Cortex of kidney (tissue), 1 donor: ENCODE measurements at places on chromosomes 2 and 18.

- DNase-seq, result no peak
Observed at GRCh38 chr2:224820283-224820991, 104.3 kb upstream of the CCDC195 start.

DNA sequence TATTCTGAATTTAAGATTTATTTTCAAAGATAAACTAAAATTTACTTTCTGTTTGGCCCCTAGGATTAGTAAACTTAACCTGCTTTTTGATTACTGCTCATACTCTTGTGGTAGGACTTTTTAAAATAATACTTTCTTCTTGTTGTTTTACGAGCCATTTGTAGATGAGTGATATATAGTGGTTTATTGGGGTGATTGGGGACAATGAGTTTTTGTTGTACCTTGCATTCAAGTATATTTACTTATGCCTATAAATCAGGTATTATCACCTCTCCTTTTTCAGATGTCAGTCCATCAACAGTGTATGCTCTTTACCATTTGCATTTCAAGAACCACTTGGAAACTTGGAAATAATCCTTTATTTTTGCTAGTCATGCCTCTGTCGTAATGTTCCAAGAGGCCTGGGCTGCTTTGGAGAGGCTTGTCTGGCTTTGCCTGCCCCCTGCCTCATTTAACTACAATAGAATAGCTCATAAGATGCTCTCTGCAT, 131.3 kb downstream of the COMMD1 start:
- DNase-seq, result no peak

- DNase-seq, result no peak
Observed at GRCh38 chr2:219664944-219665343, 37.5 kb downstream of the SLC4A3 start.

GRCh38 chr2:85886590-85886989, 2.2 kb downstream of the ST3GAL5 start:
- DNase-seq, result no peak

DNA sequence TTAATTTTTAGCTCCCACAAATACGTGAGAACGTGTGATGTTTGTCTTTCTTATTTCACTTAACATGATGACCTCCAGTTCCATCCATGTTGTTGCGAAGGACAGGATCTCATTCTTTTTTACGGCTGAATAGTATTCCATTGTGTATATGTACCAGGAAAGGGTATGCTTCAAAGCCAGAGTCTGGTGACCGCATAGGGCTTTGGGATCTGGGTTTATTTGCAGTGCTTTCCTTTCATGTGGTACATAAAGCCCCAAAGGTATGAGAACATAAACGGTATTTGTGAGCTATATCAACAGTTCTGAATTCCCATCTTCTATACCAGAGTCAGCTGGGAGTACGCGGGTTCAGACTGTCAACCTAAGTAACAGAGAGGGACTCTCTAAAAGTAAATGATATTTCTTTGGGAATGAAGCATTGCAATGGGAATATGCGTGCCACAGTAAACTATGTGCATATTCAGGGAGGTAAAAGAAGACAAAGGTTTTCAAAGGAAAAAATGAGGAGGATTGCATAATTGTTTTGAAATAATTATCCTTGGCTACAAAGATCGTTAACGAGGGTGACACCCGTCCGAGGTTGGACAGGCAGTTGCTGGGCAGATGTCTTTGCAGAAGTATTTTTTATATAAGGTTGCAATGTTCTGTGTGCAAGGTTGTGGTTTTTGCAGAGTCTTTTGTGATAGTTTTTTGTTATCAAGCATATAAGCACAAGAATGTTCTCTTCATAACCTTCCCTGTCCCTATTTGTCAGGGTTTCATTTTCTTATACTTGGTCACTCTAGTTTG, 24.4 kb downstream of the CRYGD start:
- no peak for DNase-seq

DNA sequence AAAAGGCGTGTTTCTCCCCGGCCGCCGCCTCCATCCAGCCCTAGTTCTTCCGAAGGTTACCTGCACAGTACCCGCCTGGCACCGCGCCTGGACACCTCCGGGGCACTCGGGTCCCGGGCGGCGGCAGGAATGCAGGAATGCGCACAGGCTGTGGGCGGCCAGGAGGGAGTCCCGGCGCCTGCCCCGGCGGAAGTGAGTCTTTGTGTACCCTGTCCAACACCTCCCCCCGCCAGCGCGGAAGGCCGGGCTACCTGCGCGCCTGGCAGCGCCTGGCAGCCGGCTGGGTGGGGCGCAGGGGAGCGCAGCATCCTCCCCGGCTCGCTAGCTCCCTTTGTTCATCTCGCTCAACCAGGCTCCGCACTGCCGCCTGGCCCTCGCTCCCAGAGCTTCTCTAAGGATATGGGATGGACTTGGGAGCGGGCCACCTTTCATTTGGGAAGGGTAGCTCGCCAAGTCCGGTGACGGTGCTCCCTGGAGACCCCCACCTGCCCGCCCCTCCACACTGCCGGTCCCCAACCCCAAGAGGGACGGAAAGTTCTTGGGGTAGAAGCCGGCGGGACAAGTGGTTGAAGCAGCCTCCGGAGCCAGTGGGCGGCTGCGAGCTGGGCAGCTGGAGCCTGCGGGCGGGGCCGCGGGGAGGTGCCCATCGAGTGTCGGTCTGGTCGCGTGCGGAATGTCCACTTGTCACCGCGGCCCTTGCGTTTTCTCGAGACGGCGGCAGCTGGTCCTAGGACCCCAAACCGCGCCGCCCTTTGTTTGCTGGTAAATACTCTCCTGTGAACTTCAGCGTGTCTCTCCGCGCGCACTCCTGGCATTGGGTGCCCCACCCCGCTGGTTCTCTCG, 1.2 kb upstream of the ST6GAL2 start:
- DNase-seq, result no peak

- no peak for DNase-seq
Observed at GRCh38 chr18:62744076-62744968, 29.0 kb downstream of the PHLPP1 start.
